Stimulated activated CD4-positive, alpha-beta T cell treated with anti-CD3 and anti-CD28 coated beads, Interleukin-1b, Interleukin-23, amount 100 ng/mL, for 24 hours (primary cell): ENCODE measurements at places on chromosomes 3 and 15.

DNA sequence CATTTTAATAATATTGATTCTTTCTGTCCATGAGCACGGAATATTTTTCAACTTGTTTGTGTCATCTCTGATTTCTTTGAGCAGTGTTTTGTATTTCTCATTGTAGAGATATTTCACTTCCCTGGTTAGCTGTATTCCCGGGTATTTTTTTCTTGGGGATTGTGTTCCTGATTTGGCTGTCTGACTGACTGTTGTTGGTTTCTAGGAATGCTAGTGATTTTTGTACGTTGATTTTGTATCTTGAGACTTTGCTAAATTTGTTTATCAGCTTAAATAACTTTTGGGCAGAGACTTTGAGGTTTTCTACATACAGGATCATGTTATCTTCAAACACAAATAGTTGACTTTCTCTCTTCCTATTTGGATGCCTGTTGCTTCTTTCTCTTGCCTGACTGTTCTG lies 418.8 kb upstream of the ALCAM start:
- DNase-seq = no peak

DNA sequence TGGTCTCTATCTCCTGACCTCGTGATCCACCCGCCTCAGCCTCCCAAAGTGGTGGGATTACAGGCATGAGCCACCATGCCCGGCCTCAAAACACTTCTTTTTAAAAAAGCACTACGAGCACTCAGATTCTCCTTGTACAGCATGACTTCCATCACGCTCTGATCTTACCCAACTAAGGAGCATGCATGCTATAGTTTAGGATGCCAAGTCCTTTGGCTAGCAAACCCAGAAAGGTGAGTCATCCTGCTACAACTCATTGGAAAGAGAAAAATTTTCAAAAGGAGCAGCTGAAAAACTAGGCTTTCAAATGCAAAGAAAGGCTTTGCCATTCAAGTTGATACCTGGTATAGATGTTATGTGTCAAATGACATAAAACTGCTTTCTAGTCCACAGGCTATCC lies 70.3 kb upstream of the PRICKLE2 start:
- DNase-seq = no peak

- DNase-seq = no peak
Measured at GRCh38 chr3:177329854-177330253, 132.6 kb upstream of the TBL1XR1 start.

DNA sequence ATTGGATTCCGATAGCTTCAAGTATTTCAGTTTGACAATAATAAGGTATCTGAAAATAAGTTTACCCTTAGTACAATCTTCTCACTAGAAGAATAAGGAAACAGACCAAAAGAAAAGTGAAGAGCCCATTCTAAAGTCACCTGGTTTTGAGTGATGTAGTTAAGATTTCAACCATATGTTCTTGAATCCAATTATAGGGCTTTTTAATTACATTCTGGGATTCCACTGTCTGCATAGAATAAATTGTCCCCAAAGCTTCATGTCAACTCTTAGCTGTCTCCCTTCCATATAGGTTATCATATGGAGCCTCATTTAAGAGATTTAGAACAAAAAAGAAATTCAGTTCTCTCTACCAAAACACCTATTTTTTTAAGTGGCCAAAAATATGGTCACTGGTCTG lies 1158.8 kb downstream of the IGSF11 start:
- no peak for DNase-seq

GRCh38 chr3:98733812-98734281 lies 29.3 kb upstream of the ST3GAL6 start:
- no peak for DNase-seq

GRCh38 chr3:171865191-171865865 lies 22.2 kb downstream of the TMEM212 start:
- no peak for DNase-seq

DNA sequence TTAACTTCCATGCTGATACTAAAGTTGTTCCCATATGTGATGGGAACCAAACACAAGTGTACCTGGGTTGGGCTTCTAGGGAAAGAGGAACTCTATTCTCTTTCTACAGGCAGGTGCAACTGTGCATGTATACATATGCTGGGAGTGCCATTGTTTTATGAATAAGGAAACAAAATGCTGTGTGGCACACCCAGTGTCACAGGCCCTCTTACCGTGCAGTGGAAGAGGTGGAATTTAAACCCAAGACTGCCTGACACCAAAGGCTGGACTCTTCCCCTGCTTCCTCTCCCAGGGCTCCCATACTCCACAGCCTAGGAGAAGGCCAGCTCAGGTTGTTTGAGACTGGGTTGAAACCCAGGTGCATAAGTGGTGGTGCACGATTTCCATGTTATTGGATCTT lies 1.9 kb upstream of the FETUB start:
- DNase-seq = no peak

GRCh38 chr15:52493968-52494367 lies 34.7 kb downstream of the MYO5A start:
- no peak for DNase-seq

DNA sequence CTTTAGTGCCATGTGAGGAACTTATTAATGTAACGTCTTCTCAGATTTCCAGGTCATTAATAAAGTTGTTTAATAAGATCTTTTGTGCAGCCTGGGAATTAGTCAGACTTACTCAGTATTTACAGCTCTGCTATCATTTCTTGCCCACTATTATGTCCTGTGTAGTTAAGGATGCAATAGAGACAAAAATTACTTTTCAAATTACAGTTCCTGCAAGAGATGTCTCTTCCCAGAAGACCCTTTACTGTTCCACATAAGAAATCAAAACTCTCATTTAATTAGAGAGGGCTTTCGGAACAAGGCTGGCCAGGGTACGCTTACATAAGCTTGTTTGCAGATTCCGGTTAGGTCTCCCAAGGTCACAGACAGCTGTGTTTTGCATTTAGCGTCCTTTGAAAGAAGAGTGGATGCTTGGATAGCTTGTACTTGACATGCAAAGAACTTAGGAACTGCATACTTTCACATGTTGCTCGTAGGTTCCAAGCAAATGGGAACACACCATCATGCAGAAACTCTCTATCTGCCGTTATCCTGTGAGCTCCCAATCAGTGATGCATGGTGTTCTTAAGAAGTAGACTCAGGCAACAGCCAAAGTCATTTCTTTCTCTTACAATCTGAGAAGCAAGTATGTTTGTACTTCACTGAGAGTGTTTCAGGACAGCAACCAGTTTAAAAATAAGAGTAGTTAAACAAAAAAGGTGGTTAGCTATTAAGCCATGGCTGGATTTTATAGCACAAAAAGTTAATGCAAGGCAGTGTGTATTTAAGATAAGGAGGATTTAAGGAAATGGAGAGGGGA lies 37.4 kb downstream of the FILIP1L start:
- DNase-seq = no peak

DNA sequence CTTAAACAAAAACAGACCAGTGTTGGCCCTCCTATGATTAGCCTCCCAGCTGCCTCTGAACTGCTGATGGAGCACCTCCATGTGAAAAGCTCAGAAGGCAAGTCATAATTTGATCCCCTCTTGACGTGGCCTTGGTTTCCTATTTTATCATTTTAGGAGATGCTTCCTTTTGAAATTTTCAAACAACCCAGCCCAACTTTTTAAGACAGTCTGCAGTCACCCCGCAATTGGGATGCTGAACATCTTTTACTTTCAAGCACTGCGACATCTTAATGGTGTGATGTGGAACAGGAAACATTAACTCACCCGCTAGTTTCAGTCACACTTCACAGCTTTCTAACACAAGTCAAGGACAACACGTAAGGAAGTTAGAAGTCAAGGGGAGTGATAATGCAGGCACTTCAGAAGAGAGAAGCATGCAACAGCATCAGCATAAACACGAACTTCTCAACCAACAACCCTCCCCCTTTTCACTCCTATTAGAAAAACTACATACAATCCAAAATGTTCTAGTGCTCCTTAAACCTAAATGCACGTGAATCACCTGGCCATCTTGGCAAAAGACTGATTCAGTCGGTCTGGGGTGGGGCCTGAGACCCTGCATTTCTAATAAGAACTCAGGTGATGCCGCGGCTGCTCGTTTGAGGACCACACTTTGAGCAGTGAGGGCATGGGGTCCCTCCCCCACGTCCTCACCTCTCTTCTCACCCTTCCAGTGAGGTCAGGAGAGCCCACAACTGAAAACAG lies 161.5 kb downstream of the FOXP1 start:
- peak; percentile 43 for DNase-seq

DNA sequence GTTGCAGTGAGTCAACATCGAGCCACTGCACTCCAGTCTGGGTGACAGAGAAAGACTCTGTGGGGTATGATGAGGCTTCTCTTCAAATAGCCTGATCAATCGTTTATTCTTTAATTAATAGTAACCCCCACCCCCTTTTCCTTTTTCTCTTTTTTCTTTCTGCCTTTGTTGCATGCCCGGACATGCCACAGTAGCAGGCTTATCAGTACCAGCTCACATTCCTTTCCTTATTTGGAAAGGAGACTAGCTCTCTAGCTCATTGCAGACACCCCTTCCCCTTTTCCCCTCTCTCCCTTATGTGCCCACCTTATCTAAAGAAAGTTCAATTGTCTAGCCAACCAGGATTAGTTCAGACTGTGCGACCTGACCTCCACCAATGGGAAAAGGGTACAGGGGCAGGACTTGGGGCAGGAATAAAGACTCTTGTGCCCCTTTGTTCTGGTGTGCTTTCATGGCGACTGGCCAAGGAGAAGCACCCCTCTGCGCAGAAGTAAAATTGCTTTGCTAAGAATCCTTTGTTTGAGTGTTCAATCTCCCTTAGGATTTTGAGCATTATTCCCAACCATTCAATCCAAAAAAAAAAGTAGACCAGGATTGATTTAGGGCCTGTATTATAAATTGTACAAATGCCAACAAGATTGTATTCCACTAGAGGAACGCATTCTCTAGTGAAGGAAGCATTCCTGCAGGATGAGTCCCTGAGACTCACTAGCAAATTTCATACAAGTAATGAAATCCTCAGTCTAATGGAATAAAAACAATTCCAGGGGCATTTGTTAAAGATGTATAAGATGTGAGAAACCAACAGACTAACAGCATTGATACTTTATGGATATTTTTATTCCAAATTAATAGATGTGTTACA lies 95.8 kb upstream of the SNRPN start:
- DNase-seq = no peak

- peak; percentile 35 for DNase-seq
Measured at GRCh38 chr15:76147906-76148570, 88.3 kb downstream of the TMEM266 start.

DNA sequence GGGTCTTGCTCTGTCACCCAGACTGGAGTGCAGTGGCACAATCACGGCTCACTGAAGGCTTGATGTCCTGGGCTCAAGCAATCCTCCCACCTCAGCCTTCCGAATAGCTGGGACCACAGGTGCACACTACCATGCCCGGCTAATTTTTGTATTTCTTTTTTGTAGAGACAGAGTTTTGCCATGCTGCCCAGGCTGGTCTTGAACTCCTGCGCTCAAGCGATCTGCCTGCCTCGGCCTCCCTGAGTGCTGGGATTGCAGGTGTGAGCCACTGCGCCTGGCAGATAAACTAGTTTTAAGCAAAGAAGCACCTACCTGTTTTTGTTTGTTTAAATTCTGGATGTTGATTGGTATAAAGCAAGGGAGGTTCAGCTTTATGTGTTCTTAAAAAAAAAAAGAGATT lies 170.6 kb upstream of the GOLIM4 start:
- no peak for DNase-seq

DNA sequence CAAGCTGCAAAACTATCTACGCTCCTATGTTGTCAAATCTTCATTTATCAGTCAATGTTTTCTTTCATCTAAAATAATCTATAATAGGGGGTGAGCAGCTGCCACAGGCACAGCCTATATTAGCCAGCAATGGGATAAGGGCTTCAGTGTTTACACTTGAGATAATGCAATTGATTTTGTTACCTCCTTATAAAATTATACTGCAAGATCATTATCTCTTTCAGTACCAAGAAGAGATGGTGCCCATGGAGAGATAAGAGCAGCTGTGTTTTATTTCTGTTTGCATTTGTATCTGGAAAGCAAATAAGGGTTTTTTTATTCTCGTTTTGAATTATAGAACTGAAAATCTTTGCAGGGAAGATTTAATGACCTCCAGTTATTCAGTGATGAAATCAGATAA lies 68.9 kb downstream of the PLD1 start:
- DNase-seq = no peak

DNA sequence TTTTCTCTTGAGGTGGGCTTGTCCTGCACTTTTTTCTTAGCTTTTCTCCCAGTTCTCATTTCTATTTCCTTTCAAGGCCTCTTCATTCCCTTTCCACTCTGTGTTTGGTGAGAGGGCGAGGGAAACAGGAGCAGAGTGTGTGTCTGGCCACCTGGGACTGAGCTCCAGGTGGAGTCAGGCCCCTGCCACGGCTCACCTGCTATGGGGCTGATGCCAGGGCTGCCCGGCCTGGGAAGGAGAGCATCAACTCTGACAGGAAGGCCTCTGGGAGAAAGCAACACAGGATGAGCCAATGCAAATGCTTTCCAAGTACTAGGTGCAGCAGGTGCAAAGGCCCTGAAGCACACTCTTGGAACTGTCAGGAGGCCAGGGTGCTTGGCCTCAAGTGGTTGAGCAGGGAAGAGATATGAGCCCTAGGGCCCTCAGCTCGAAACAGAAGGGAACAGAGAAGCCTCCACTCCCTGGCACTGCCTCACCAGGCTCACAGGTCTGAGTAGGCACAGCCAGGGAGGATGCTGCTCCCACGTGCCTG lies 27.3 kb upstream of the DUSP7 start:
- DNase-seq = no peak

DNA sequence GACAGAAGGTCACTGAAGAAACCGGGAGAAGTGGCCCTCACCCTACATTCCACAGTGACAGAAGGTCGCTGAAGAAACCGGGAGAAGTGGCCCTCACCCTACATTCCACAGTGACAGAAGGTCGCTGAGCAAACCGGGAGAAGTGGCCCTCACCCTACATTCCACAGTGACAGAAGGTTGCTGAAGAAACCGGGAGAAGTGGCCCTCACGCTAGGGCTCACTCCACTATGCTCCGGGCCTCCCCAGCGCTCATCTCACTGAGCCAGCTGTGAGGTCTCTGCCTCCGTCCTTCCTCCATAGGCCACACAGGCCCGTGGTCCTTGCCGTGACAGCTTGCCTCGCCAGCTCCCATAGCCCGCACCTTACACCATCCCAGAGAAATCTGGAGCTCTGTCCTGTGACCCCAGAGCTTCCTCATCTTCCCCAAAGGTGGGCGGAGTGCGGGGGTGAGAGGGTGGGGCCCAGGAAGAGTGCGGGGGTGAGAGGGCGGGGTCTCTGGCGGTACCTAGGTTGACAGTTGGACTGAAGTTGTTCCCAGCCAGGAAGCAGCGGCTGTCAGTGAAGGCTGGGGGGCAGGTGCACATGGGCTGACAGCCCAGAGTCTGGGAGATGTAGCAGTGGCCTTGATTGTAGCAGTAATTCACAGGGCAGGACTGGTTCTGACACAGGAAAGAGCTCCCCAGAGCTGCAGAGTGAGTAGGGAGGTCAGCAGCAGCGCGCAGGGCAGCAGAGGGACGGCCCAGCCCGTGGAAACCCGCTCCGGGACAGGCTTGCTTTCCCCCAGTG lies 32.0 kb downstream of the MUC20 start:
- DNase-seq = no peak
